ENCODE measurements at places on chromosomes 11 and 22.

GRCh38 chr11:94588366-94588942 lies 21.3 kb downstream of the PIWIL4 start:
- DNase-seq, result no peak

GRCh38 chr11:131504199-131504949 lies 134.0 kb downstream of the NTM start:
- DNase-seq, result no peak

DNA sequence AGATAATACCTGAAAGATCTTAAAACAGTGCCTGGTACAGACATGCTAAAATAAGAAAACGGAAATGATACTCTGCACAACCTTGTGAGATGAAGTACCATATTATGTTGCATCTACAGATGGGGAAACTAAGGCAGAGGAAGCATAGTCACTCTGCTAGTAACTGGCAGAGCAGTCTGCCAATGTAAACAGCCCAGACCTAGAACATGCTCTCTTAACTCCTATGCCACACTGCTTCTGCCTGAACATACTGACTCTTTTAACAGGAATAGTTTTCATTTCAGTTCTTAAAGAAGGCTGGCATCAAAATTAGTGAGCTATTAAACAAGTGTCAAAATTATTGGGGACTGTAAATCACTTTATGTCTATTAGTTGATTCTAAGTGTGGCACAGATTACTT lies 99.9 kb downstream of the CD44 start:
- DNase-seq, result no peak

DNA sequence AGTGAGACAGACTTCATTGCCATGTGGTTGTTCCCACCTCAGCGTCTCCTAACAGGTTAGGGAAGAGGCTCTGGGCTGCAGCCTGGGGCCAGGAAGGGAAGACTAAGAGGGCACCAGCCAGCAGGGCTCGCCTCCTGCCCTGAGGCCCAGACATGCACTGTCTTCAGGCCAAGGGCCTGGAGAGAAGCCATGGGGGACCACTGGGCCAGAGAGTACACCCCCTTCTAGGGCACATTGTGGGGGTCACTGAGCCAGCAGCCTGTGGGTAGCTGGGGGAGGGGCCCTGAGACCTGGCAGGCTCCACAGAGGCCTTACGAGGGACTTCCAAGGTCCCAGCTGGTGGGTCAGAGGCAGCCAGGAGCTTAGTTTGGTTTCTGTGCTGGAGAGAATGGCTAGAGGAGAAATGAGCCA lies 25.0 kb upstream of the MYRF start:
- no peak for DNase-seq

All from T-helper 2 cell (primary cell).